Bronchial epithelial cell (primary cell): ENCODE measurements at places on chromosomes 16 and 17. TPM values are rescaled to one million over a fixed set of nuclear protein-coding genes. Genes with fewer than 3 reads are reported as not detected.

The ARL5C gene
- total RNA-seq, result not detected in 2 replicates

The EPN3 gene
- 2.9 and 10.9 TPM in 2 replicates for total RNA-seq

The CDK3 gene
- 0.64 and 1.3 TPM in 2 replicates for total RNA-seq

The SCN4A gene
- under 0.01 and 0.90 TPM in 2 replicates for total RNA-seq

The TBC1D3D gene
- total RNA-seq, result 0.13 TPM in 1 of 2 replicates, not detected in the other

The SALL1 gene
- not detected in 2 replicates for total RNA-seq

The SLC9A5 gene
- total RNA-seq, result 0.26 TPM in 2 replicates

GRCh38 chr16:85101956-85102630 lies 10.2 kb downstream of the CIBAR2 start:
- DNase-seq, result no peak

- DNase-seq, result no peak
Observed at GRCh38 chr17:9195961-9196670, 174.8 kb downstream of the NTN1 start.

DNA sequence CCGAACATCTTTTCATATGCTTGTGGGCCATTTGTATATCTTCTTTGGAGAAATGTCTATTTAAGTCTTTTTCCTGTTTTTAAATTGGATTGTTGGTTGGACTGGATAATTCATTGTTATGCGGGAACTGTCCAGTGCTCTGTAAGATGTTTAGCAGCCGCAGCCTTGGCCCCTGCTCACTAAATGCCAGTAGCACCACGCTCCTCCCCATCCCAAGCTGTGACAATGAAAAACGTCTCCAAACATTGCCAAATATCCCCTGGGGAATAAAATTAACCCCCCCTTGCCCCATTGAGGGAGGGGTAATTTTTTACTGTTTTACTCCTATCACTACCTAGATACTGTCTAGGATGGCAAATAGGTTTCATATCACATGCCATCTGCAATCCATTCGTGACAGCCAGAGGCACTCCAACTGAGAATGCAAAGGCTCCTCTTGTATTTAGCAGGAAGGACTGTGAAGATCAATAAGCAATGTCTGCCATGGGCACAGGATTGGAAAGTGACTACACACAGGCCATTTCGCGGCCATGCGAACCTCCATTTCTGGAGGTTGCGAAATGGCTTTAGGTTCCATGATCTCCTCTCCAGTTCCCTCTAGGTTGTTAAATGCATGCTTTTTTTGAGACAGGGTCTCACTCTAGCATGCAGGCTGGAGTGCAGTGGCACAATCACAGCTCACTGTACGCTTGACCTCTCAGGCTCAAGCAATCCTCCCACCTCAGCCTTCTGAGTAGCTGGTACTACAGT lies 9.3 kb downstream of the PLXDC1 start:
- no peak for DNase-seq

DNA sequence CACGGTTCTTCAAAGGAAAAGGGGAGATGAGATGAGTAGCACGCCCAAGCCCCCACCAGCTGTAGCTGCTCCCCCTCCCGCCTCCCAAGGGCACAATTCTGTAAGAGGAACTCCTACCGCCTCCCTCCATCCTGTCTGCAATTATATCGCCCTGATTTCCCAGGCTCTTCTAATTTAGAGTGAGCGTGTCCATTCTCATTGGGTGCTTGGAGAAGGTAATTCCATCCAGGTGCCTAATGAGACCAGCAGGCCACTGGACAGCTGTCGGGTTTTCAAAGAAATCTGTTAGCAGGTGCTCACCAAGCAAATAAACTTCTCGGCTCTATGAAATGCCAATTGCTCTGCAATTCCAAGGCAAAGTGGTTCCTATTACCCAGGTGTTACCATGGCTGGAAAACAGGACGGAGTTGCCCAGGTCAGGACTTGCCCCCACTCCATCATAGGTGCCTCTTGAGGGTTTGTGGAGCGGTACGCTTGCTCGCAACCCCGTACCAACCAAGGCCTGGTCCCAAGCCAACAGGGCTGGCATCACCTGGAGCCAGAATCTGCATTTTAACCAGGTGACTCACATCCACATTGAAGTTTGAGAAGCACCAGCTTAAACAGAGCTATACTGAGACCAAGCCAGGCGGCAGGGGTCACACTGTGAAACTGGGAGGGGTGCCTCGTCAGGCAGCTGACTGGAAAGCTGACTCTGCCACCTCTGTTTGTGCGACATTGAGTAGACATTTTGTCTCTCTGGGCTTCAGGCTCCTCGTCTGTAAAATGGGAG lies 16.5 kb upstream of the MEAK7 start:
- peak; percentile 94 for DNase-seq

DNA sequence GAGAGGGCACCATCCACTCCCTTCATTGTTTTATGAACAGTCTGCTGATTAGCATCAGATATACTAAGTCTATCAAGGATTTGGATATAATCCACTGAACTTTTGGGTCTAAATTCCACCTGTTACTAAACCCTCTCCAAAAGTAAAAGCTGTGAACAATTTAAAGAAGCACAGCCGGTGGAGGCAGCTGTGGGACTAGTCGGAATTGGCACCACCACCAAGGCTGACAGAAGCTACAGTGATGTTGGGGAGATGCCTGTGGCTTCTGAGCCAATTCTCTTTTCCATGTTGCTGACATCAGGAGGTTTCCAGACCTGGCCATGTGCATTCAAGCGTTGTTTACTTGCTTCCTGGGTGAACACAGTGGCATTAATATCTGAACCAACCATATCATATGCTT lies 679.0 kb upstream of the CA10 start:
- DNase-seq, result no peak

- no peak for DNase-seq
Observed at GRCh38 chr17:60089096-60089806, 10.5 kb upstream of the HEATR6 start.

GRCh38 chr17:66098040-66098439 lies 93.9 kb downstream of the CEP112 start:
- DNase-seq, result peak; percentile 13

GRCh38 chr17:77899498-77899897 lies 59.0 kb upstream of the TNRC6C start:
- no peak for DNase-seq

DNA sequence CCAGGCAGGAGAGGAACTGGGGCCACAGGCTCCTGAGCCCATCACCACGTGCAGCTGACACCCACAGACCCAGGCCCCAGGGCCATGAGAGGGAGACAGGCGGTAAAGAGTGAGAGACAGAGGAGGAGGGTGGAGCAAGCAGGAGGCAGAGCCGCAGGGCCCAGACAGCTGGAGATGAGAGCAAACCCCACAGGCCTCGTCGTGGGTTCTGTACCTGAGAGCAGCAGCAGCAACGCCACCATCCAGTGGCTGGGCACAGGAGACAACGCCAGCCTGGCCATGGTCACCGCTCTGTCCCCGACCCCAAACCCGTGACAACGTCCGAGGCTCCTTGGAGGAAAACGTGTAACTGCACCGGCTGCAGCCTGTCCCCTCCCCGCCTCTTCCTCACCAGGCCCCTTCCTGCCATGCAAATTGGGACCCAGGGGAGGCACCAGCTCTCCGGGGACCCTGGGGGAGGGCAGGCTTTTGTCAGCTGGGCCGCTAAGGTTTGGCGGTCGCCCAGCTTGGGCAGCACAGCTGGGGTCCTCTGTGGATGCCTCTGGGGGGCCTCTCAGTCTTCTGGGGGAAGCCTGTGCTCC lies at the start of gene CD79B:
TSS of gene CD79B (minus strand) at position 351 of the 581 bp plus-strand sequence. CDS start at position 281, 70 bp downstream.
- no peak for DNase-seq

DNA sequence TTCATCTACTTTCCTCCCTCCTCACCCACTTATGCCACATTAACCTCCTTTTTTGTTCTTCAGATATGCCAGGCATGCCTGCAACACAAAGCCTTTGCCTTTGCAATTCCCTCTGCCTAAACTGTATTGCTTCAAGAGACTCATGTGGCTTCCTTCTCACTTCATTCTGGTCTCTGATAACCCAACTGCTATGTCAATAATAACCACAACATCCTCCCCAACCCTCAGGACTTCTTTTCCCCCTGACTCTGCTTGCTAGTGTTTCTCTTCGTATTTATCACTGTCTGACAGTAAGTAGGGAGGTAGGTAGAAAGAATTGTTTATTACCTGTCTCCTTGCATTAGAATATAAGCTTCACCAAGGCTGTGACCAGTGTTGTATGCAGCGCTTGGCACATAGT lies 22.4 kb downstream of the RBL2 start:
- DNase-seq, result no peak

DNA sequence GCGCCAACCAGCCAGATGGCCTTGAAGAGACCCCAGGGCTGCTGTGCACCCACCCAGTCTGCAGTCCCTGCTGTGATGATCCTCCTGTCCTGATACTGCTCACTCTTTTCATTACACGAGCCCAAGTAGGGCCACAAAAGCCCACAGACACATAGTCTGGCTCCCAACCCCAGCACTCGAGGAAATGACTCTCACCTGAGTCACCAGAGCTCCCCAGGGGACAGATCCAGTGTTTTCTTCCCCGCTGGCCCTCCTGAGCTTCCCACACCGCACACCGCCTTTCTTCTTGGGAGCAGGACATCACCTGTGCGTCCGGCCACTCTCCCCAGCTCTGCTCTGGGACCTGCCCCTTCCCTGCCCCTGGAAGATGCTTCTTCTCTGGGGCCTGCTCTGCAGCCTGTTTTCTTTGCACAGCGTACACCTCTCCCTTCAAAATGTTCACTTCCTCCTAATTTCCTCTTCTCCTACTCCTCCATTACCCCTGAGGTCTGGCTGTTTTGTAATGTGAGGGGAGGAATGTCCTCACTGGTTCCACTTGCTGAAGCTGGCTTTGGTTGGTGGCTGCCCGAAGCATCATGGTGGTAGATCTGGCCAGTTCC lies 2.0 kb upstream of the SCN4A start:
- peak; percentile 80 for DNase-seq

DNA sequence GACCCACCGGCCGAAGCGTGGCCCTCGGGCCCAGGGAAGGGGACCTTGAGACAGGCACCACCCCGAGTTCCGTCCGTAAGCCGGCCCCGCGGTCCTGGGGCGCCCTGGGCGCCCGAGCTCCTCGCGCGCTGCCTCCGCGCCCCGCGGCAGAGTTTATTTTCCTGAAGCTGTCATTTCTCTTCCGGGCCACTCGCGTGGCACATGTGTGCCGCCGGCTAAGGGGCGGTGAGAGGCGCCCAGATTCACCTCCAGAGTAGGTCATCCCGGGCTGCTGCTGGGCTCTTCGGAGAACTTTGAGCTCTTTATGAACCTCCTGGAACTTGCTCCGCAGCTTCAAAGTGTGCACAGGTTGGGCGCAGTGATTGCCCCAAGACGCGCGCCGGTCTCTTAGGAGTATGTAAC lies 489 bp downstream of the ZC3H18 start:
- peak; percentile 7 for DNase-seq
